ENCODE measurements at places on chromosomes 6 and 20.

GRCh38 chr6:150025201-150025917 is at the start of gene RAET1L:
RAET1L (minus strand) TSS chr6:150025532; CDS start chr6:150025471, 61 bp downstream.
- DNase-seq: no peak

DNA sequence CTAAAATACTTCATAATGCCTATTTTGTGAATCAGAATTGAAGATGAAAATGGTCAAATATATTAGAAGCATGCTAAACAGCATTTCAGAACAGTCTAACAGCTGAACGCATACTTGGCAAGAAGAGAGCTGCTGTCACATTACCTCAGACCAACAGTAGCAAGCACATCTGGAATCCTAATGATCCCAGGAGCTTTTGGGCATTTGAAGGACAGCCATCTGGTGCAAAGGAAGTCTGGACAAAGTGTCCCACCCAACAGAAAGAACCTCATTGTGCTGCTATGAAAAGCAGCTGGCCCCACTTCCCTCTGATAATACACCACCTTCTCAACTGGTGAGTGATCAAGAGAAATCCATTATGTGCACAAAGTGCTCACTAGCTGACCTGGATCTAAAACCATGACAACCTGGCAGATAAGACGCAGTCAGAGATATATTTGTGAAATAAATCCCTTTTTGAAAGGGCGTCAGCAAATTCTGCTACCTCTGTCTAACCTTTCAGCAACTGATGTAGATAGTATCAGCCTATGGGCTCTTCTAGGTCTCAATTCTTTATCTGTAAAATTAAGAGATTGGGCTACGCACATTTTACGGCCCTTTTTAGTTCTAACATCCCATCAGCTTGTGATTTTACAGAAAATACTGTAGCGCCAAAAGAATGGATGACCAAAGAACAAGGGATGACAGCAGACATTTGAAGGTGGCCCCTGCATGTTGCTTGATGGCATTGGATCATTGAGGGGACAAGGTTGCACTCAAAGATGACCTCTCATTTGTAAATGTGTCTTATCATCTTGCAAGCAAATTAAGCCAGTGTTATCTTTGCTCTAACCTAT is 78.7 kb downstream of the SGK1 start:
- no peak for DNase-seq

GRCh38 chr6:25192590-25193459 is 86.3 kb upstream of the CARMIL1 start:
- DNase-seq: no peak

- no peak for DNase-seq
Measured at GRCh38 chr6:30711758-30712380, 5.2 kb downstream of the MDC1 start.

DNA sequence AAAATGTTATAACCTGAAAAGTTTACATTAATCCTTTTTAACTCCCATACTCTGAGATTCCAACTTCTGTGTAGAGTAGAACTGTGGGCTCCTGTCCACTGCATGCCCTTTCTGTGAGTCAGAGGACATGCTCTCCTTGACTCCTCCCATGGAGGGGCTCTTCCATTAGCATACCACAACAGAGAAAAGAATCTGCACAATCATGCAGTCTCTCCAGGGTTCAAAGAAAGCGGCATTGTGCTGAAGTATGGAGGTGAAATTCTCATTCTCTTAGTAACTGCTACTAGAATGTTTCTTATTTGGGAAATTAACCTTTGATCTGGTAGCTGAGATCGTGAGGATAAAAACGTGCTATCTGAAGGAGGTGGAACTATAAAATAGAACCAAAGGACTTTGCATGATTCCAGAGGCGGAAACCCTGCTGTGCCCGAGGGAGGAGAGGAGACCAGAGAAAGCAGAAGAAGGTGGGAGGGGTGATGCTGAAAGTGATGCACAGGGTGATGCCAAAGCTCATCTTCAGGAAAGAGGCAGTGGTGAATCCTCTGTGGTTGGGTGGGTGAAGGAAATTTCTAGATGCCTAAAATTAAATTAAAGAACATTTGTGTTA is 202.2 kb upstream of the PCSK2 start:
- DNase-seq: no peak

GRCh38 chr6:42038163-42038562 is 12.2 kb upstream of the TAF8 start:
- no peak for DNase-seq

- DNase-seq: no peak
Measured at GRCh38 chr20:32321390-32321789, 36.7 kb upstream of the ASXL1 start.
